NCI-H1436 treated with DMSO at 0.1 percent for 48 hours (cell line): ENCODE measurements at places on chromosomes 1 and 21.

- DNase-seq: no peak
These were observed 26.6 kb downstream of the TTC39A start for GRCh38 chr1:51303751-51304251.

GRCh38 chr21:16004086-16004485 is 274.3 kb downstream of the USP25 start:
- DNase-seq: no peak

- no peak for DNase-seq
These were observed 346.8 kb downstream of the BRINP2 start for GRCh38 chr1:177517546-177517945.

DNA sequence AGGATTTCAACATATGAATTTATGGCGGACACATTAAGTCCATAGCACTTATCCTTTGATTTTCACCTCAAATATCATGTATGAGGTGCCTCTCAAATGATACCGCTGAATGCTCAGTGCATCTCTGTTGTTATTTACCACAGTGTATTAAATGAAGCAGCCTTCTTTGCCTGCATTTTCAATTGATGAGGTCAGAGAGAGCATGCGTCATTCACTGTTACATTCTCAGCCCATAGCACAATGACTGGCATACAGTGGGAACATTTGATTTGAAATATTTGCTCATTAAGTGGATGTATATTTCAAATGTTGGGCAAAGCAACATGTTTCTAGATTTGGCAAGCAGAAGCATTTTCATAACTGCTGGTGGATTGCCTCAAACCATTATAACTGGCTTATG is 45.7 kb downstream of the LRRC7 start:
- DNase-seq: no peak

- no peak for DNase-seq
These were observed 90.1 kb downstream of the ZSWIM5 start for GRCh38 chr1:45116340-45116739.

GRCh38 chr1:185074307-185074706 is 28.9 kb downstream of the RNF2 start:
- DNase-seq: no peak

- no peak for DNase-seq
These were observed 4.6 kb downstream of the IVL start for GRCh38 chr1:152912900-152913299.
